ENCODE measurements at places on chromosomes 4 and X. TPM values are rescaled to one million over a fixed set of nuclear protein-coding genes. Genes with fewer than 3 reads are reported as not detected.

- no peak for DNase-seq
Observed at GRCh38 chr4:177008071-177008835, 215.5 kb upstream of the VEGFC start.

Gene CPLX1
- not detected for total RNA-seq

DNA sequence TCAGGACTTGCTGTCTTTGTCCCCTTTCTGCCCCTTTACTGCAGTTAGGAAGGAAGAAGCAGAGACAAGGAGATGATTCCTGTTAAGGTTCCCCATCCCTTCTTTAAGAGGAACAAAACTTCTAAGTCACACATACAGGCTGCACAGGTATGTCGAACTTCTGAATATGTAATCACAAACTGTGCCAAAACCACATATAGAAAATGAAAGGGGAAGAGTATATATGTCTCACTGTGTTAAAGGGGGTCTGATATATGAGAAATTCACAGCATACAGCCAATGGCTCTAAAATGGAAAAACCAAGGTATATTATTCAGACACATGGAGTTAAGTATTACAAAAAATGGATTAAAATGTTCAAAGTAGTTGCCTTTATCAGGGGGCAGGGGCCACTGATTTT, 11.7 kb downstream of the CFAP97 start:
- no peak for DNase-seq

- no peak for DNase-seq
Observed at GRCh38 chr4:107845681-107846080, 20.9 kb downstream of the SGMS2 start.

- DNase-seq: no peak
Observed at GRCh38 chr4:16035843-16036242, 48.0 kb downstream of the PROM1 start.

Gene PAGE2
- total RNA-seq: not detected

Gene ASB5
- not detected for total RNA-seq

- DNase-seq: no peak
Observed at GRCh38 chr4:52997132-52997416, 135.0 kb downstream of the RASL11B start.

DNA sequence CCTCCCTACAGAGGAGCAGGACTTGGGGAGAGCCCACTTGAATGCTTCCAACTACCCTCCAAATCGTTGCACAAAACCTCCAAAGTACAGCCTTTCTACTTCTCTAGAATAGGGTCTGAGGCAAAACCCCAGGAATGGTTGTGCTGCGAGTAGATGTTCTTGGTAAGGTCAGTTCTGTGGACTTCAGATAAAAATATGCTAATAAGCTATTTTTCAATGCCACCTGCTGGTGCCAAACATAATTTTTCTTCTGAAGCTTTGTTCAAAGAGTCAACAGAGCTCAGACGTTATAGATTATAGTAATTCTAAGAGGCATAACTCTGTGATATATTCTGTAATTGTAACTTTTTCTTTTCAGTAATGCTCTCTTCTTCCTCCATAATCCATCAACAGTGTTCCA, 425.7 kb downstream of the GPAT3 start:
- no peak for DNase-seq

DNA sequence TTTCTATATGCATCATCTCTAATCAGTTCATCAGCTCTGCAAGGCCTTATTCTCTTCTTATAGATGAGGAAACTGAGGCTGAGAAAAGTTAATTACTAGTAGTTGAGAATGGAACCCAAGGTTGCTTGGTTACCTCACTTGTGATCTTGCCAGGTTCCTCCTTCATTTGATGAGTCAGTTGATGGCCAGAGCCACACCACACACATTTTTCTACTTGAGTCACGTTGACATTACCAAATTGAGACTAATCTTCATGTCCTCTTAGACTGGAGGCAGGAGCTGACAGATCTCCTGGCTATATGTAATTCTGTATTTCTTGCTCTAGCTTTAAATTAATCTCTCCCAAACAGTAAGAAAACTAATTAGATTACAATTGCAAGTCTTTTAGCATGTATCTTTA, 428.4 kb downstream of the AFF2 start:
- DNase-seq: no peak

- no peak for DNase-seq
Observed at GRCh38 chr4:55087009-55087912, 38.1 kb downstream of the KDR start.

Gene RADX
- under 0.01 TPM for total RNA-seq

Gene PDS5A
- total RNA-seq: 52.8 TPM
